ENCODE measurements at places on chromosomes 7 and 10.

GRCh38 chr7:158648787-158649186 is 55.8 kb downstream of the NCAPG2 start:
- DNase-seq = peak; percentile 25

GRCh38 chr7:83835424-83835823 is 186.5 kb upstream of the SEMA3E start:
- DNase-seq = peak; percentile 3

- DNase-seq = no peak
Observed at GRCh38 chr7:131890176-131890575, 333.7 kb upstream of the PODXL start.

- no peak for DNase-seq
Observed at GRCh38 chr10:70358446-70358845, 24.0 kb downstream of the LRRC20 start.

- peak; percentile 19 for DNase-seq
Observed at GRCh38 chr7:136687693-136688322, 180.6 kb upstream of the CHRM2 start.

GRCh38 chr7:158096582-158096981 is 491.0 kb downstream of the PTPRN2 start:
- no peak for DNase-seq

- DNase-seq = no peak
Observed at GRCh38 chr7:108136191-108136688, 6.1 kb upstream of the LAMB4 start.

DNA sequence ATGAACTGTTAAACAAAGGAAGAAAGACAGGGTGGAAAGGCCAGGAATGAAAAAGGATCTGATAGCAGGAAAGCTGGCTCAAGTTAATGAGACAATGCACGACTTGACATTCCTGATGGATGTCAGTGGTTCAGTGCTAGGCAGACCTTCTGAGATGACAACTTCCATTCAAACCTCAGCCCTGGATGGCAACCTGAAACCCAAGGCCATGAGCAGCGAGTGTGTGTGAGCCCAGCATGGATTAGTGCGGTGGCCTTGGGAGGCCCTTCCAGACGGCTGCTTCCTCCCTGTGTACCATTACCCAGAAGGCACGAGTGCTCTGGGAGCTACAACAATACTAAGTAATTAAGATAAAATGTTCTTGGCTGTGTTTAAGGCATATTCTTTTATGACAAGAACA is 18.8 kb downstream of the TRIL start:
- DNase-seq = no peak

DNA sequence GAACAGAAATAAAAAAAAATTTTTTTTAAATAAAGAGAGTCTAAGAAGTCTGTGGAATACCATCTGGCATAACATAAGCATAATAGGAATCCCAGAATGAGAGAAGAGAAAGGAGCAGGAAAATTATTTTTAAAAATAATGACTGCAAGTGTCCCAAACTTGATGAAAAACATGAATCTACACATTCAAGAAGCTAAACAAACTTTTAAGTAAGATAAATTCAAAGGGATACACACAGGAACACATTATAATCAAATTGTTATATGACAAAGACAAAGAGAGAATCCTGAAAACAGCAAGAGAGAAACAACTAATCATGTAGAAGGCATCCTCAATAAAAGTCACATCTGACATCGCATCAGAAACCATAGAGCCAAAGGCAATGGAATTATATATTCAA is 30.9 kb downstream of the SMURF1 start:
- no peak for DNase-seq

- DNase-seq = no peak
Observed at GRCh38 chr7:32091608-32092210, 21.5 kb upstream of the PDE1C start.

- no peak for DNase-seq
Observed at GRCh38 chr7:152851326-152851725, 91.8 kb downstream of the ACTR3B start.

- DNase-seq = peak; percentile 91
Observed at GRCh38 chr7:101688183-101688831, 59.2 kb upstream of the MYL10 start.

- peak; percentile 28 for DNase-seq
Observed at GRCh38 chr7:29091715-29092114, 54.6 kb downstream of the CPVL start.

- no peak for DNase-seq
Observed at GRCh38 chr7:38858259-38858884, 50.6 kb downstream of the VPS41 start.

DNA sequence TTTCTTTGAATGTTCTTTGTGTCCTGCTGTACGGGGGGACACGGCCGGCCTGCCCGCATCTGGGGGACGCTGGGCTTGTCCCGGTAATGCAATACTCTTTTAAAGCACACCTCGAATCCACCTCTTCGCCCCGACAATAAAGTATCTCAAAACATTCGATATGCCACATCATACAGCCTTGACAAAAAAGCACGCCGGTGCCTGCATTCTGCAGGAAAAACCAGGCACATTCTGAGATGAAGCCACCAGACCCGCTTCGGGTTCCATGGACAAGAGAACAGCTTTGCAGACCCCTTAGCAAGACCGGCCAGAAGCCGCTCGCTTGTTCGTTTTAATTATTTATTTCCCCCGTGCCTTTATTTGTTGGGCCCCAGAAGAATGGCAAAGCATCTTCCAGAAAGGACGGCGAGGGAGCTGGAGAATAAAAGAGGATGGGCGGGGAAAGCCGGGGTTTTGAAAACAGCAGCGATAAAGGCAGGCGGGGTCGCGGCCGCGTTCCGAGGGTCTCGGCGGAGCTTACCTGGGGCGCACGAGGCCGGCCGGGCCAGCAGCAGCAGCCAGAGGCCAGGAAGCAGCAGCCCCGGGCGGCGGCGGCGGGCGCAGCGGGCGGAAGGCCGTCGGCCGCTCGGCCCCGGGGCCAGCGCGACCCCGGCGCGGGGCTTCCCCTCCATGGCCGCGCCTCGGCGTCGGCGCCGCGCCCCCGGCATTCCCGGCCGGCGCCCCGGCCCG is 462 bp downstream of the KIAA1549 start:
- DNase-seq = no peak

DNA sequence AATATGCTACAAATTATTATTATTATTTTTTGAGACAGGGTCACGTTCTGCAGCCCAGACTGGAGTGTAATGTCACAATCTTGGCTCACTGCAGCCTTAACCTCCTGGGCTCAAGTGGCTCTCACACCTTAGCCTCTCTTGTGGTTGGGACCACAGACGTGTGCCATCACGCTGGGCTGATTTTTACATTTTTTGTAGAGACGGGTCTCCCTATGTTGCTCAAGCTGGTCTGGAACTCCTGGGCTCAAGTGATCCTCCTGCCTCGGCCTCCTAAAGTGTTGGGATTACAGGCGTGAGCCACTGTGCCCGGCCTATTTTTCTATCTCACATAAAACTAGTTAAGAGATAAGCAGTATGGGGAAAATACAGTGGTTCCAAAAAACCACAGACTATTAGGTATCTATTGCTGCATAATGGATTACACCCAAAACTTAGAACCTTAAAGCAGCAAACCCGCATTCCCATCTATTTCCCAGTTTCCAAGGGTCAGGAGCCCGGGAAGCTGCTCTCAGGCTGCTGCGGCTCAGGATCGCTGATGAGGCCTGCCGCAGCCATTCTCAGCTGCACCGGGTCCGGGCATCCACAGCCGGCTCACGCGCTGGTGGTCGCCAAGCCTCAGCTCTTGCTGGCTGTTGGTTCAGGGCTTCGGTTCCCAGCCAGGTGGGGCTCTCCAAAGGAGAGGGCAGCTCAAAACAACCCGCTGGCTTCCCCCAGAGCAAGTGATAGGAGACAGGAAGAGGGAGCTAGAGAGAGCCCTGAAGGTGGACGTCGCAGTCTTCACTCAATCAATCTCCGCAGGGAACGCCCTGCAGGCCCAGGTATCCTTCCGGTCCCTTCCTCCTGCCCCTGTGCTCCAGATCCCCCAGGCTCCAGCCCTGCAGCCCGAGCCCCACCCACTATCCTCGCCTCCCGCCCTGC is 128.2 kb downstream of the UBE2H start:
- DNase-seq = peak; percentile 46

- no peak for DNase-seq
Observed at GRCh38 chr10:108384378-108384777, 1219.9 kb upstream of the SORCS1 start.

GRCh38 chr10:15378569-15378968 is 7.5 kb upstream of the FAM171A1 start:
- no peak for DNase-seq

DNA sequence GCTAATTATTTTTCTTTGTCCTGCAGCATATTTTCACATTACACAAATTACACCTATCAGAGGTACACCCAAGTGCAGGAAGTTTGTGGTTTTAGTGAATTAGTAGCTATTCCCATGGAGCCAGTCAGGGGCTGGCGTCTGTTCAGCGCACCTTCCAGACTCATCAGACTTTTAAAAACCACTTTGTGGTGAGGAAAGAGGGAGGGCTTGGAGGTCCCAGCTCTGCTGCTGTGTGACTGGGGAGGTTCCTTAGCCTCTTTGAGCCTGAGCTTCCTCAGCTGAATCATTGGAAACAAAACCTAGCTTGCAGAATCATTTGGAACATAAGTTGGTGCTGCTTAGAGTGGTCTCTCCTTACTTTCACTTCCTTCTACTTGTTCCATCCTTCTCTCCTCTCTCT is 175.4 kb downstream of the SORCS3 start:
- DNase-seq = no peak

DNA sequence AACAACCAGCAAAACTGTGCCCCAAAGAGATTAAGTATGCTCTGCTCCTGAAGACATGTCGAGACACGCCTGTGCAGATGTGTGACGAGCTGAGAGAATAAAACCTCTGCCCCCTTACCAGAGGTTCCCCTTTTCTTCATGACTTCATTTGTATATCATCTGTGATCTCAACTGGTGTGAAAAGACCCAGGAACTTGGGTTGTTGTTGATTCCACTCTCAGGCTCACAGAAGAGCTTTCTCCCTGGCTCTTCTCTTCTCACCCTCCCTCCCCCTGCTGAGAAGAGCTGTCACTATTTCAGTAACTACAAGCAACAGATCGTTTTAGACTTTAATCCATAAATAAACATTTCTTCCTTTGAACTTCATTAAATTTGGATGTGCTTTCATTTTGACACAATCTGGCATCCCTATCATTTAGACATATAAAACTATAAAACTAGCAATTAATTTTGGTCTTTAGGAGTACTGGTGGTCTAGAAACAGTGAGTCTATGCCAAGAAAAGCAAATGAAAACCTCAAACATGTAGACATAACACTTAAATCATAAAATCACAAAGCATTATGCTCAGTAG is 179.3 kb upstream of the FZD8 start:
- no peak for DNase-seq

GRCh38 chr7:149869867-149870266 is 3.9 kb upstream of the ATP6V0E2 start:
- DNase-seq = no peak

DNA sequence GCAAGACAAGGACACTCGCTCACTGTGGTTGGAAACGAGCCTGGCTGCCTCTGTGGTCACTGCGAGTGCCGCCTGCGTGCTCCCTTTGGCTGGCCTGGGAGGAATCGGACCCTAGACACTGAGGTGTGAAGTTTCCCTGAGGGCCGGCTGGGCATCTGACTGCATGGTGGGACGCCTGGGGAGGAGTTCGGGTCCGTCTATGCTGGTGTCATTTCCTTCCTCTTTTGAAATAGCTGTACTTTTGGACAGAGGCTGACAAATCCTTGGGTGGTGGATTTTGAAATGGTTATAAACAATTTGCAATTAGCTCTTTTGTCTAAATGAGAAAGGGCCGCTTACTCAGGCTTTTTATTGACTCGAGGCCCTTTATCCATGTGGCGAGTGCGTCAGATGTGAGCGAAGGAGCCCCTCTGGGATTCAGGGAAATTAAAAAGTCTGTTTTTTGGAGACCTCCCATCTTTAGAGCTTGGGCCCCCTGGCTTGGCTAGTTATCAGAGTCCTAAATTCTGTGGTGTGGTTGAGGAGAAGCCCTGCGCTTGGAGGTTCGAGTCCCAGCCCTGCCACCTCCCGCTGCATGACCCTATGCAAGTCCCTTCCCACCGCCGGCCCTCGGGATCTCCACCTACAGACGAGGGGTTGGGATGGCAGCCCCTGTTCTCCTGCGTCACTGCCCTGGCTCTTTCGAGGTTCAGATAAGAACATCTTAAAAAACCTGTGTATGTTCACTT is 147.1 kb downstream of the RGS10 start:
- no peak for DNase-seq

- no peak for DNase-seq
Observed at GRCh38 chr7:140521421-140521820, 42.1 kb upstream of the MKRN1 start.

DNA sequence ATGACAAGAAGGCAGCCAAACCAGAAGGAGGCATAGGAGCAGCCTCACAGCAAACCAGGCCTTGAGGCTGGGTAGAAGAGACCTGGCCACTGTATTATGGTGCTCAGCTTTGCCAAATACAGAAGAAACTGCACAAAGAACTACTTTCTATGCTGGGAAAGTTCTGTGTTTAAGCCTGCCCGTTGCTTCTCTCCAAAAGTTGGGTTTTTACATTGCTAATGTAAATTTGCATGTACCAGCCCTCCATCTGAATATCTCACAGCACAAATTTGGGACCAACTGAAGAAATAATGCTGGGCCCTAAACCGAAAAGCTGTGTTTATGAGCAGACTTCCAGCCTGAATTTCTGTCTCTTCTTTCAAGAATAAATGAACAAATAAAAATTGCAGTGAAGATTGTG is 145.0 kb downstream of the TFEC start:
- DNase-seq = no peak
